ENCODE measurements at places on chromosomes 16 and 17.

- no peak for DNase-seq
Observed at GRCh38 chr16:89393738-89394406, 96.5 kb downstream of the ANKRD11 start.

GRCh38 chr17:27438348-27438998 lies 17.8 kb upstream of the KSR1 start:
- DNase-seq, result no peak

GRCh38 chr16:57411362-57411976 lies 6.9 kb downstream of the CCL17 start:
- DNase-seq, result no peak

DNA sequence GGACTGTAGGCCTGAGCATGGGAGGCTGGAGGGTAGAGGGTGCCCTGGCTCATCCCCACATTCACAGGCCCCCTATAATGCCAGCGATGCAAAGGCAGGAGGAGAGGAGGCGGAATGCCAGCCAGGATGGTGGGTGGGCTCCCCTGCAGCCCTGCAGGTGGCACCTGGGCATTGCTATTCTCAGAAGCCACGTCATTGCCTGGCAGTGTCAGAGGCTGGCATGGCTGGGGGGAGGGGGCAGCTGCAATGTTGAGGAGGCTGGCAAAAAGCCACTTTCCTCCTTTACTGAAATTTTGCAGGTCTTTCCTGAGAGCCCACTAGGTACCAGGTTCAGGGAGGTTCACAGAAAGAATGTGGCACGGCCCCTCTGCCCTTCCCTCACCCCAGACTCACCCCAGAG lies 36.2 kb downstream of the RAB11FIP4 start:
- no peak for DNase-seq

DNA sequence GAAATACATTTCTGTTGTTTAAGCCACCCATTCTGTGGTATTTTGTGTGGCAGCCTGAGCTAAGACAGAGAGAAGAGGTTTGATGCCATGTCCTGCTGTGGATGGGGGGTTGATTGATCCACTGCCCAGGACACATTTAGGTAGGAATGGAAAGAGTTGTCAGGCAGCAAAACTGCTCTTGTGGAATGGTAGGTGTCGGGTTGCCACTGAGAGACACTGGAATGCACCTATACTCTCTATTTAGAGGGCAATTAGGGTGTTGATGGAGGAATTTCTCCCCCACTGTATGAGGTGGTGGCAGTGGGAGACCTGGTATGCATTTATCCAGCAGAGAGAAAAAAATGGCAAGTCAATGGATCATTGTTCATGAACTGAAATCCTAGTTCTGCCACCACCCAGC lies 30.9 kb downstream of the CBLN1 start:
- DNase-seq, result no peak

- no peak for DNase-seq
Observed at GRCh38 chr17:76351526-76352071, 2.1 kb downstream of the PRPSAP1 start.

GRCh38 chr17:17922070-17922614 lies 50.1 kb downstream of the TOM1L2 start:
- DNase-seq, result no peak

DNA sequence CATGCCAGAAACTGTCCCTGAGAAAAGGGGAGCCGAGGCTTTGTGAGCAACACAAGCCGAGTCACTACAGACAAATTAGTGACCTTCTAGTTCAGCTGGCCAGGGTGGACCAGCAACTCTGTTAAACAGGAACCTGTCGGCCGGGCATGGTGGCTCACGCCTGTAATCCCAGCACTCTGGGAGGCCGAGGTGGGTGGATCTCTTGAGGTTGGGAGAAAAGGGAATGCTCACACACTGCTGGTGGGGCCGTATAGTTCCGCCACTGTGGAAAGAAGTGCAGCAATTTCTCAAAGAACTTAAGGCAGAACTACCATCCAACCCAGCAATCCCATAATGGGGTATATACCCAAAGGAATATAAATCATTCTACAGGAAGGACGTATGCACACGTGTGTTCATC lies 67.8 kb downstream of the C16orf95 start:
- DNase-seq, result no peak

DNA sequence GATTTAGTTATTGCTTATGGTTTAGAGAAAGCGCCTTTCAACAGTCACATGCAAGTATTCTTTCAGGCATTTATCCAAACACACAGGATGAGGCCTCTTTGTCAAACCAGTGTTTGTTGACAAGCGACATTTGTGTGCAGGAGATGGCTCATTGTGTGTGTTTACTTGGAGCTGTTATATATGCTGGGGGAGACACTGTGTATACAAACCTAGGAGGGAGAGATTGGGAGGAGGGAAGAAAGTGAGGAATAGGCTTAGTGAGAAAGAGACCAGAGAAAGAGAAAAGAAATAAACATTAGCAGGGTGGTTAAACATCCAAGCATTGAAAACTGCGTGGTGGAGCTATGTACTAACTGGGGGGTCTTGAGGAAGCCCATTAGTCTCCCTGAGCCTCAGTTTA lies 437.6 kb downstream of the MAF start:
- DNase-seq, result no peak

DNA sequence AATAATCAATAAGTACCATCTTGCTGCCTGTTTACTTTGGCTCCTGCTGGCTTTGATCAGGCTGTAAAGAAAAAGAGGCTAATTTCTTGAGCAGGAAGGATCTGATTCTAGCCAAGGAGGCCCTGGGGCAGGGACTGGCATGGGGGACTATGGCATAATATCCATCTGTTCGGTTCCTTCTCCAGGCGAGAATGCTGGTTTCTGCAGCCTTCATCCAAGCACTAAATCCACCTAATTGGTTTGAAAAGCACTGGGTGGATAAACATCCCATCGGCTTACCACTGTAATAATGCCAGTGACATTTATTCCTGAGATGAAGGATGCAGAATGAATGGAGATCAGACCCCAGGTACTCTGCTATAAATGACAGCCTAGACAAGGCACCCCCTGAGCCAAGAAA lies 180.0 kb upstream of the ASIC2 start:
- no peak for DNase-seq

DNA sequence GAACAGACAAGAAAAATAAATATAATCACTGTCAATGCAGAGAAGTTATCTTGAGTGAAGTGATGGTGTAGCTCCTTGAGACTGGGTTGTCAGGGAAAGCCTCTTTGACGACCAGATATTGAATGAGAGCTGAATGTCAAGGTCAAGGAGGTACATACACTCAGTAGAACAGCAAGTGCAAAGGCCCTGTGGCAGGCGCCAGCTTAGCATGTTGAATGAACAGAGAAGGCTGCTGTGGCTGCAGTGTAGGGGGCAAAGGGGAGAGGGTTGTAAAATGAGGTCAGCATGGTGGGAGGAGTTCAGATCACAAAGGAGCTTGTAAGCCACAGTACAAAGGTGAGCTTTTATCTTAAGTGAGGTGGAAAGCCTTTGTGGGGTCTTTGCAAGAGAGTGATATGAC lies 111.5 kb downstream of the ZFHX3 start:
- DNase-seq, result no peak

- no peak for DNase-seq
Observed at GRCh38 chr17:15157051-15157450, 108.1 kb downstream of the PMP22 start.

DNA sequence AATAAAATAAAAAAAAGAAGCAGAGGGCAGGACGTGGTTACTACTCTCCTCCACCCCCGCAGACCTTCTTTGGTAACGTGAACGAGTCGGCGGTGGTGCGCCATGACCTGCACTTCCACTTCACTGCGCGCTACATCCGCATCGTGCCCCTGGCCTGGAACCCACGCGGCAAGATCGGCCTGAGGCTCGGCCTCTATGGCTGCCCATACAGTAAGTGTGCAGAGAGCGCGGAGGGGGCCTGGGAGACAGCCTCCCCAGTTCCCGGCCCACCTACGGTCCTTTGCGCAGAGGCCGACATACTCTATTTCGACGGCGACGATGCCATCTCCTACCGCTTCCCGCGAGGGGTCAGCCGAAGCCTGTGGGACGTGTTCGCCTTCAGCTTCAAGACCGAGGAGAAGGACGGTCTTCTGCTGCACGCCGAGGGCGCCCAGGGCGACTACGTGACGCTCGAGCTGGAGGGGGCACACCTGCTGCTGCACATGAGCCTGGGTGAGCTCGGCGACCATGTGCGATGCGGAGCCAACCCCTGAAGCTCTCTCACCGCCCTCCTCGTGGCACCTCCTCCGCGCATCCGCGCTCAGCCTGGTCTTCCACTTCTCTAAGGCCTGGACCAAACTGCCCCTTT lies 2.7 kb downstream of the CNTNAP1 start:
- DNase-seq, result no peak

- no peak for DNase-seq
Observed at GRCh38 chr17:81454473-81454872, 58.1 kb downstream of the ACTG1 start.

GRCh38 chr17:29041091-29041490 lies 1.9 kb upstream of the PIPOX start:
- no peak for DNase-seq

DNA sequence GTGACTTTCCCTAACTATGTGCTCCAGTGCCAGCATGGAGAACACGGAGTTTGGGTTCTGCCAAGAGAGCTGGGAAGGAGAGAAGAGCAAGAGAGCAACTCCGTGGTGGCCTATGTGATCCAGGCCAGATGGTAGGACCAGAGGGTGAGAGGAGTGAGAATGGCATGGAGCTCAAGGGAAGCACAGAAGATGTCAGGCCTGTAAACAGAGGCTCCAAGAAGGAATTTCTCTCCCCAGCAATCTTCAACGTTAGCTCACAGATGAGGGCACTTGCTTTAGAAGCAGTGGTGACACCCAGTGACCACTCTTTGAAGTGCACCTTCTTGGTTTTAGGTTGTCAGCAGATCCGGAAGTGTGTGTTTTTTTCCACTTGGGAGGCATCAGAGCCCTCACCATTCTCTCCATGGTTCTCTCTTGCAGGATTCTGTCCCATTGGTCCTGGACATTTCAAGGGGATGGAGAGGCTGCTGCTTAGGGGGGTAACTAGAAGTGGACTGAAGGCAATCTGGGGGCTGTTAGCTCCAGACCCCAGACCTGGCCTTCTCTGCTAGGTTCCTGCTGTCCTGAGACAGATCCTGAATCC lies 18.1 kb upstream of the TMEM98 start:
- DNase-seq, result peak; percentile 64

DNA sequence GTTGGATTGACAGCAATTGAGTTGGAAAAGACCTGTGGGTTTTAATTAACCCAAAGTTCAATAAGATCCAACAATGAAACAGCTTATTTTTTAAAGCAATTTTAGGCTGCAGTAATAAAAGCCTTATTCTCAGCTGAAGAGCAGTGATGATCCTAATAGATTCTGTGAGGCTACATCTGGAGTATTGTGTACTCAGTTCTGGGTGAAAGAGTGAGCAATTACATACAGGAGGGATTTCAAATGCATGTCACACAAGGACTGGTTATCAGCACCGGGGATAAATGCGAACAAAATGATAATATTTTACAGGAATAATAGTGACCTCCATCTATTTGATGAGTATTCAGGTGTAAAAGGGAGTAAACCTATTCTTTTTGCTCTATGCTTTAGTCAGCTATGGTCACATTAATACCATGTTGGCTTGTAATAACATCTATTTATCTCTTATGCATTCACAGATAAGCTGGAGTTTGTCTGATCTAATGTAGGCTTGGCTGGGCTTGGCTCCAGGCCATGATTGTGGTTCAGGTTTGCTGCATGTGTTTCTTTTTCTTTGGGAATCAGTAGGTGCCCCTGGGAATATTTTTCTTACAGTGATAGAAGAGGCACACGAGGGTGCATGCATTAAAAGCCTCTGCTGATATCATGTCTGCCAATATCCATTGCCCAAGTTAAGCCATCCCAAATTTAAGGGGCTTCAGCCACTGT lies 22.2 kb upstream of the TOX3 start:
- DNase-seq, result no peak

GRCh38 chr17:43595466-43595865 lies 49.3 kb upstream of the ETV4 start:
- no peak for DNase-seq

GRCh38 chr17:78658281-78658785 lies 81.1 kb upstream of the DNAH17 start:
- no peak for DNase-seq

GRCh38 chr17:10251212-10251948 lies 53.0 kb upstream of the GAS7 start:
- no peak for DNase-seq

DNA sequence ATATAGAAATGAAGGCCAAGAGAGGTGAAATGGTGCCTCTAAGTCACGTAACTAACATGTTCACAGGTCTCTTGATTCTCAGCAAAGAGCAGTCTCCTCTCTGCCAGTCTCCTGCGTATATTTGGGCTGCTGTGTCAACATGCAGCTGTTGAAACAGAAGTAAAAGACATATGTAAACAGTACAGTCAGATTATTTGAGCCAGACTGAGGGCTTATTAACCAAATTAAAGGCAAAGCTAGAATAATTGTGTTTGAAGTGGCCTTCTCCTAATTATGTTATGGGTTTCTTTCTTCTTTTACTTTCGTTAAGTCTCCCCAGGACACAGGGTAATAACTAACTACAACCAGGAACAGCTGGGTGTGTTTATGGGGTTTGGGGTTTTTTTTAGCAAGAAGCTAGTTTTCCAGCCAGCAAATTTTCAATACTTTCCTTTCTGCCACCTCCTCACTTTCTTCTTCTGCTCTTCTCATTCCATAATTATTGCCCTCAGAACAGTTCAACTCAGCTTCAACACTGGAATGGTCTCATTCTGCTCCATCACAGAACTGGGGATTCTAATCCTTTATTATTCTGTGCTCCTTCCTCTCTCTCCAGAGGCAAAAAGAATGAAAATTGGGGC lies 18.4 kb downstream of the G6PC1 start:
- no peak for DNase-seq

- DNase-seq, result peak; percentile 79
Observed at GRCh38 chr17:2215616-2216364, 87.8 kb downstream of the SMG6 start.

GRCh38 chr16:69706256-69706974 lies 19.9 kb downstream of the NQO1 start:
- no peak for DNase-seq

- no peak for DNase-seq
Observed at GRCh38 chr17:38600906-38601305, 4.8 kb downstream of the SRCIN1 start.

GRCh38 chr17:59775786-59776350 lies 68.4 kb downstream of the VMP1 start:
- no peak for DNase-seq

DNA sequence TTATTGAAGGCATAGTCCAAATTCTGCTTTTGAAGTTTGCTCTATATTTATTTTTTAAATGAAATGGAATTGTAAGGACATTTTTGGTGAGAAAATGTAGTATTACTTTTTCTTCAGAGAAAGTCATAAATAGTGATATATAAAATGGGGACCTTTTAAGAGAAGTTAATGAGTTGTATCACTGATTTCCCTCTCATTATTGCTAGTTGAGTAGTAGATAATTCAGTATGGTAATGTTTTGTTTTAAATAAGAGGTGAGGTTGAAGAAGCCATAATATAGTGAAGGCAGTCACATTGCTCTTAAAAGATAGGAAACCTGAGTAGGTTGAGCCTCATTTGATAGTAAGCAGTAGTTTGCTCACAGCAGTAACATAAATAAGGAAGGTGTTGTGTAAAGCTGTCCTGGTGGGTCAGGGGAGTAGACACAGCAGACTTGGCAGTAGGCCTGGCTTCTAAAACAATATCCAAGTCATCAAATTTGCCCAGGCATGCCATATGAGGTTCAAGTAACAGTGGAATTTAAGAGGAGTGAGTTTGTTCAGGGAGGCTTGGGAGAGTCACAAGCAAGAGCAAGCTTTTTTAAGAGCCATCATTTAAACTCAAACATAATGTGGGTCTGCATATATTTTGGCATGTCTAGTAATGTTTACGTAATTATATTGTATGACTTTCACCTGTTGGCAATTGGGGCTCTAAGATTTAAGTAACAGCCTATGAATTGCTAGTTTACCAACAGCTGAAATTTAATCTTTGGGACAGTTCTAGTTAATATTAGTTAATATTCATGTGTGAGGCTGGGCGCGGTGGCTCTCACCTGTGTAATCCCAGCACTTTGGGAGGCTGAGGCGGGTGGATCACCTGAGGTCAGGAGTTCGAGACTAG lies 6.5 kb downstream of the NFATC3 start:
- peak; percentile 23 for DNase-seq

Measured in MG63 (cell line).